Stimulated activated CD4-positive, alpha-beta T cell treated with anti-CD3 and anti-CD28 coated beads, Interleukin-4, amount 100 ng/mL, for 24 hours (primary cell): ENCODE measurements at places on chromosomes 7 and 10.

GRCh38 chr7:151539088-151539671 lies 19.5 kb upstream of the RHEB start:
- no peak for DNase-seq

DNA sequence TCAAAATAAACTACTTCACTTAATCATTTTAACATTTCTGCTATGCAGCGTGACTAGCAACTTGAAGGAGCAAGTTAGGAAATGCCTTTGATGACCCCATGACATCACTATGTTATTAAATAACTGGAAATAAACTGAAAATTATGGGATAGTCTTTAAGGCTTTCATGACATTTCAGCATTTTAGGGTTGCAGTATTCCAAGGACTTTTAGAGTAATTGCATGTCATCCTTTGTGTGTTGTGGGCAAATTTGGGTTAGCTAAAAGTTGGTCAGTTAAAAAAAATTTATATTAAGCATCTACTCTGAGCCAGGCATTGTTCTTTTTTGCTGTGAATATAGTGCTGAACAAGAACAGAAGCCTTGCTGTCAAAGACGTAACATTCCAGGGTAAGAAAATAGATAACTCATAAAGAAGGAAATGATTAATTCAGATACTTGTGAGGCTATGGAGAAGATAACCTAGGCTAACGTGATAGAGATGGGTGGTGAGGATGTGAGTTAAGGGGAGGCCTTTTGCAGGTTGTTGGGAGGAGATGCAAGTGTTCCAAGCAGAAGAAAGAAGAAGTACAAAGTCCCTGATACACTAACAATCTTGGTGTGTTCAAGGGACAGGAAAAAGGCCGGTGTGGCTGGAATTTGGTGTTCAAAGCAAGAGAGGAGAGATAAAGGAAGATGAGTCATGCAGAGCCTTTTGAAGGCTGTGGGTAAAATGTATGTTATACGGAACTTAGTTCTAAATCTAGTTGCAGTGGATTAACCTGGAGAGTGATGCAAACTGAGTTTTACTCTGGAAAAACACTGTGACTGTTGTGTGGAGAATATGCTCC lies 610.2 kb downstream of the AUTS2 start:
- no peak for DNase-seq

- no peak for DNase-seq
These were observed 36.3 kb upstream of the SH2D4B start for GRCh38 chr10:80501381-80501912.

DNA sequence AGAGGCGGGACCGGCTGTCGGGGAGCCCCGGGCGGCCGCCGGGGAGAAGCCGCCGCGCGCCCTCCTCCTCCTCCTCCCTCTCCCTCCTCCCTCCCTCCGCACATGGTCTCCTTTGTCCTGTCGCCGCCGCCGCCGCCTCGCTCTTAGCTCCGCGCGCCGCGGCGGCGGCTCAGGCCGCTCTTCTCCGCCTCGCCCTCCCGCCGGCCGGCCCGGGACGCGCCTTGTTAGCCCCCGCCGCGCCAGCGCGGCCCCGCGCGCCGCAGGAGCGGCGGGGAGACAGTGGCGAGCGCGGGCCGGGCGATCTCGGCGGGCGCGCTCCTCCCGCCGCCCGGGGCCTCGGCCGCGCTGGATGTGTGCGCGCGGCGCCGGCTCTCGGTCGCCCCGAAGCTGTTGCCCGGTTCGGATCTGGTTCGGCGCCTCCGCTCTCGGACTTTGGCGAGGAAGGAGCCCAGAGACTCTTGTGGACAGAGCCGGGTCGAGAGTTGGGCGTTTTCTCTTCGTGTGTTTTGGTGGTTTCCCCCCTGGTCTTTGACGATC lies 437.4 kb upstream of the GALNT17 start:
- DNase-seq = no peak

DNA sequence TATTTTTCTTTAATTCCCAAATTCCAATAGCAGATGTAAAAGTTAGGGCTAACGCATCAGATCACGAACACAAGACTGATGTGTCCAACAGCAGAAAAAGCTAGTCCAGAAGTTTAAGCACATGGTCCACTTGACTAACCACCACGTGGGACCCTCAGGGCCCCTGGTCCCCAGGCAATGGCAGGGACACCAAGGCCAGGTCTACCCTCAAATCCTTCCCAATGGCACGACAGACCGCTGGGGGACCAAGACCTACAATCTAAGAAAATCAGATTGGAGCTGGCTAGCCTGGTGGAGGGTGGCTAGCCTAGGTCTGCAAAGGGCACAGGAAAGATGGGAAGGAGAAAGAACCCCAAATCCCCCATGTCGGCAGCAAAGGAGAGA lies 1.5 kb downstream of the GIGYF1 start:
- DNase-seq = no peak

DNA sequence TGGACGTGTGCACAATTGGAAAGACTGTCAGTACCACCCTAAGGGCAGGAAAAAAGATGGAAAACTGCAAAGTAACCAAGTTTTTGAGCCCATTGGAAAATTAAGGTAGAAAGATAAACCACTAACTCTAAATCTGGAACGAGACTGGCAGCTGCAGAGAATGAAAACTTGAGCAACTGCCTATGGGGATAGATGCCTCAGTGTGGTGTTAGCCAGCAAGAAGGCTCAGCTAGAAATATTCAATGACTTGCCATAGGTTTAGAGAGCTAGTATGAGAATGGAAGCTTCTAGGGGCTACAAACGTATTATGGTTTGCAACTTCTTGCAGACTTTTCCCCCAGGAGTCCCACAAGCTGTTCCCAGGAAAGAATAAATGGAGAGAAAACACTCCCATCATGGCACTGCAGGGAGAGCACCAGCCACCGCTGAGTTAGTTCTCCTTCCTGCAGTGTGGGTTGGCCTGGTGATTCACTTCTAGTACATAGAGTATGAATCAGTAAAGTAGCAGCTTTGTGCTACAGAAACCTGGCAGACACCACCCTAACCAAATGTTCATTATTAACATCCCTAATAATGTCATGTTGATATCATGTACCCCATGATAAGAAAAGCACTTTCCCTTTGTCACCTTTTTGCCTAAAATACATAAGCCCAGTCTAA lies 372.4 kb upstream of the VWC2 start:
- DNase-seq = no peak

GRCh38 chr10:24438800-24439199 lies 229.9 kb downstream of the KIAA1217 start:
- no peak for DNase-seq

DNA sequence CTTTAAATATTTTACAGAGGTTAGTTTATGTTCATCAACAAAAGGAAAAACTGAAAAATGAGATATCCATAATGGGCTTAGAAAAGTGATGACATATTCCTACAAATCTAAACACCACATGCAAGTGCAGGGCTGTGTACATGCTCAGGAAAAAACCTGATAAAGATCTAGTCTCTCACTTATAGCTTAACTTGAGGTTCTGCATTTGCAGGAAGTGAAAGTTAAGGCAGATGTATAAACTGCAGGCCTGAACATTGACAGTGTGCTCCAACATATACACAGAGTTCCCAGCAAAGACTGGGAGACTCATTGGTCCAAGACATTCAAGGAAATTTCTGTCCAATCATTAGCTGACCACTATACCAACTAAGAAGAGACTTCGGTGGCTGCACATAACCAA lies 63.8 kb upstream of the RET start:
- DNase-seq = no peak

- no peak for DNase-seq
These were observed 86.4 kb downstream of the SEPTIN14 start for GRCh38 chr7:55776196-55776595.

- DNase-seq = no peak
These were observed 11.6 kb downstream of the DDX56 start for GRCh38 chr7:44561962-44562621.

- DNase-seq = peak; percentile 49
These were observed 7.1 kb upstream of the UNCX start for GRCh38 chr7:1225441-1226185.

GRCh38 chr10:132788831-132789219 lies 2.9 kb upstream of the NKX6-2 start:
- DNase-seq = no peak

DNA sequence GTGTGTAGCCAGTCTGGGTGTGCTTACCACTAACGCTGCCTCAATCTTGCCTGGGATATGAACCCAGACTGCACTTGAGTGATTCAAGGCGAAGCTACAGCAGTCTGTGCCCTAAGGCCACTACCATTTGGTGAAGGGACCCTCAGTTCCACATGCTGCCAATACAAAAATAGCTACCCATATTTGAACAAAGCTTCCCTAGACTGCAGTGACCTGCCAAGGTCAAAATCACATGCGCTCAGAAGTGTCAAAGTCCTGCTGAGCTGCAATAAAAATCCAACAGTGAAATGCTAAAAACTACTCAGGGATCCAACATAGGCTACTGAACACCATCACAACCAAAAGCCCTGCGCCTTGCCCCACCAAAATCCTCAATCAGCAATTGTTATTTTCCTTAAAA lies 472.3 kb upstream of the VSTM2A start:
- no peak for DNase-seq
